ENCODE measurements at places on chromosomes 12 and 14. TPM values are rescaled to one million over a fixed set of nuclear protein-coding genes. Genes with fewer than 3 reads are reported as not detected.

Gene CMTM5
- not detected for total RNA-seq

Gene TGM1
- 2.6 TPM for total RNA-seq

Gene HCAR2
- total RNA-seq, result not detected

Gene PLEK2
- total RNA-seq, result 4.1 TPM

Gene TSPAN11
- not detected for total RNA-seq

Gene FBXO21
- 25.8 TPM for total RNA-seq

Gene NAA25
- 51.3 TPM for total RNA-seq

Gene PPTC7
- 46.2 TPM for total RNA-seq

Gene TAOK3
- total RNA-seq, result 52.2 TPM

Gene GYS2
- total RNA-seq, result not detected

Gene PKP2
- 0.60 TPM for total RNA-seq

Gene ANKRD33
- not detected for total RNA-seq

Gene CRIP2
- total RNA-seq, result 0.41 TPM

Gene SMIM41
- not detected for total RNA-seq

Gene ASPG
- not detected for total RNA-seq

Gene PPP4R3A
- total RNA-seq, result 122 TPM

Gene CLEC6A
- total RNA-seq, result not detected

Gene NELL2
- 120 TPM for total RNA-seq

Gene FOXJ2
- 15.5 TPM for total RNA-seq

Gene CLMN
- total RNA-seq, result 0.91 TPM

Gene LRRC10
- not detected for total RNA-seq

Gene CD163
- not detected for total RNA-seq

Gene ALKBH2
- 43.8 TPM for total RNA-seq

Gene HOXC9
- total RNA-seq, result not detected

Gene GPRC5D
- not detected for total RNA-seq

Gene IL23A
- 22.9 TPM for total RNA-seq

Gene DAO
- not detected for total RNA-seq

Gene ENDOU
- total RNA-seq, result not detected

Gene OR6C2
- total RNA-seq, result not detected

Gene NFKBIA
- 400 TPM for total RNA-seq

Gene CCDC184
- 0.33 TPM for total RNA-seq

Gene BDKRB2
- total RNA-seq, result not detected

Gene CDC42BPB
- 2.0 TPM for total RNA-seq

Gene ACOT4
- total RNA-seq, result 2.0 TPM

Gene LRRK2
- 0.21 TPM for total RNA-seq

Gene BHLHE41
- not detected for total RNA-seq

Gene TMEM63C
- 1.2 TPM for total RNA-seq

Gene FGF23
- not detected for total RNA-seq

Gene LPAR5
- 7.3 TPM for total RNA-seq

Gene FAM186B
- total RNA-seq, result 0.14 TPM

Gene LMNTD1
- not detected for total RNA-seq

Gene KRT8
- total RNA-seq, result 0.48 TPM

Gene CLEC1B
- not detected for total RNA-seq

Gene PRPF40B
- total RNA-seq, result 8.5 TPM

Gene BBOF1
- 1.9 TPM for total RNA-seq

Gene ACSM4
- total RNA-seq, result not detected

Gene CATSPERB
- 0.27 TPM for total RNA-seq

Gene SLCO1C1
- not detected for total RNA-seq

Gene METTL3
- 54.2 TPM for total RNA-seq

Gene ARHGEF25
- 1.9 TPM for total RNA-seq

Gene AMN
- 2.0 TPM for total RNA-seq

Gene RAB3IP
- total RNA-seq, result 33.4 TPM

Gene ABCB9
- 3.6 TPM for total RNA-seq

Gene SOAT2
- 3.1 TPM for total RNA-seq

Gene KCNJ8
- not detected for total RNA-seq

Gene OAS2
- 122 TPM for total RNA-seq

Gene LMBR1L
- total RNA-seq, result 25.4 TPM

Gene OTUB2
- 0.31 TPM for total RNA-seq
